ENCODE measurements at places on chromosomes 12 and 14.

DNA sequence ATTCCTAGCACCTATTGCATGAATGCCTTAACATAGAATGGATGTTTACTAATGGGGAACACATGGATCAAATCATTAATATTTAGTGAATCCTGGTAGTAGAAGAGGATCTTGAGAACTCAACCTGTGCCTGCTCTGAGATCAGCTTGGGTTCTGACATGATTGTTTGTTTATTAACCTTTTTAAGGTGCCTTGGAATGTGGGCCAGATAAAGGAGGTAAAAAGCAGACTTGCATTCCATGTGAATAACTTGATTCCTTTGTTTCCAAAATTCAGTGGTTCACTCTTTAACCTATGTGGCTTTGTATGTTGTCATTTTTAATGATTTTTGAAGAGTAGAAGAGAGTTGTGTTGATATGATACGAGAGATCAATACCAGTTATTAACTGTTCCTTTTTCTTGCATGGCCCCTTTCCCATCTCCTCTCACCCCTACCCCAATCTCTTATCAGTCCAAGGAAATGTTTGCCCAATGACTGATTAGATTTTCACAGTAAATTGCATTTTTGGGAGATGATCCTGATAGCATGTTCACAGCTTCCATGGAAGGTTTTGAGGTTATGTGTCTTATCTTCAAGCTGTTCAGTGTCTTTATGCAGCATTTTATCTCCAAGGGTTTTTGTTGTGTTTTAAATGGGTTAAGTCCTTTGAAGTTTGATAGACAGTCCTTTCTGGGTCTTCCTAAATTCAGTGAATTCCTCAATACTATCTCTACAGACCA lies 193.7 kb upstream of the FRMD6 start:
- DNase-seq = no peak
- no peaks in the 10 kb centered on the region for H3K4me1 ChIP-seq
- H3K27ac ChIP-seq = no peak overlapping the region
- no peak overlapping the region for H3K4me3 ChIP-seq

DNA sequence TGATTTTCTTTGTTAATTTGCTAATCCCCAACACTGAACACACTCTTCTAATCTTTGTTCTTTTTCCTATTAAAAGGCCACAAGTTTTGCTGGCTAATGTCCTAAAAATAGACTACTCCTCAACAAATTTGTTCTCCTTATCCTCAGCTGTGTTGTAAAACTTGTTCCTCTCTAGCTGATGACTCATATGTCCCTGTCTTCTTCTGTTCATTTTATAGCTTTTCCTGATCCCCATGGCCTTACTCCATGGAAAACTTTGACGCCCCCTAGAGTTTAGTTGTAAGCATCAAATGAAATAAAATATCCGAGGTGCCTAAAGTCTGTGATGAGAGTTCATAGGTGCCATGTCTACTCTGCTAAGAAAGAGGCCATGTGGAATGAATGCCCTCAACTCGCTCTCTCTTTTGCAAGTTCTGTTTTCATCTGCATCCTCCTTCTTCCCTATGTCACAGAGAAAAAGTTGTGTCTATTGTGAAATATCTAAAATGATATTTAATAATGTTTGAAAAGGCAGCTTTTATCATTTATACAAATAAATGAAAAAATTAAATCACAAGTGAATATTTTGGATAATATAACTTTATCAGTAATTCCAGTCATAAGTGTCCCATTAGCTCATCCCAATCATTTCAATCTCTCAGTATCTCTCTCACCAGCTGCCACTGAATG lies 237.9 kb downstream of the IPO8 start:
- H3K36me3 ChIP-seq = no peaks in the 10 kb centered on the region
- H3K27ac ChIP-seq = no peak overlapping the region
- H3K4me1 ChIP-seq = no peaks in the 10 kb centered on the region
- H3K27me3 ChIP-seq = no peaks in the 10 kb centered on the region
- no peak for DNase-seq

DNA sequence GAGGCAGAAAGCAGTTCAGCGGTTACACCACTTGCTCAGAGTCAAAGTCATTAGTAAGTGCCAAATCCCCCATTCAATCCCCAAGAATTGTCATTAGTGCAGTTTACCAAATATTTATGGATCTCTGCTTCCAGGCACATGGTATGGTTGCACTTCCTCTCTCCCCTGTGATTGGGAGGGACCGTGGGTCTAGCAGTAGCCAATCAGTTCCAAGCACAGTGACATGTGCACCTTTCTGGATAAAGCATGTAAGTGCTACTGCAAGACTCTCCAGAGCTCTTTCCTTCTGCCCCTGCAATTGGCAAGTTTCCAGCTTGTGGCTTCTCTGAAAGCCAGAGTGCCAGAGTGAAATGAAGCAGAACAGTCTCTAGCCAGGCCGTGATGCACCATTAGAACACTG lies 85.3 kb upstream of the FLRT2 start:
- no peaks in the 10 kb centered on the region for H3K27me3 ChIP-seq
- no peaks in the 10 kb centered on the region for H3K4me1 ChIP-seq
- H3K4me3 ChIP-seq = no peak overlapping the region
- no peaks in the 10 kb centered on the region for H3K36me3 ChIP-seq
- no peak for DNase-seq

- H3K27me3 ChIP-seq = no peaks in the 10 kb centered on the region
- no peaks in the 10 kb centered on the region for H3K36me3 ChIP-seq
- H3K4me3 ChIP-seq = no peak overlapping the region
- no peak for DNase-seq
- peaks cover 3% of the 10 kb centered on the region for H3K4me1 ChIP-seq
Observed at GRCh38 chr12:92132288-92132687, 13.4 kb downstream of the BTG1 start.
